ENCODE measurements at places on chromosomes 16 and 17.
A peak's percentile ranks its signal among the peaks of the same experiment; 100 is the strongest.

- peak; percentile 64 for DNase-seq
These were observed at the start of the genes GPS1 and RFNG for GRCh38 chr17:82051776-82052637. Gene GPS1, plus strand, starts transcription at chr17:82051898. Its CDS starts 34 bp downstream, at chr17:82051932. Gene RFNG, minus strand, starts transcription at chr17:82051811. Its CDS starts 45 bp downstream, at chr17:82051766.

DNA sequence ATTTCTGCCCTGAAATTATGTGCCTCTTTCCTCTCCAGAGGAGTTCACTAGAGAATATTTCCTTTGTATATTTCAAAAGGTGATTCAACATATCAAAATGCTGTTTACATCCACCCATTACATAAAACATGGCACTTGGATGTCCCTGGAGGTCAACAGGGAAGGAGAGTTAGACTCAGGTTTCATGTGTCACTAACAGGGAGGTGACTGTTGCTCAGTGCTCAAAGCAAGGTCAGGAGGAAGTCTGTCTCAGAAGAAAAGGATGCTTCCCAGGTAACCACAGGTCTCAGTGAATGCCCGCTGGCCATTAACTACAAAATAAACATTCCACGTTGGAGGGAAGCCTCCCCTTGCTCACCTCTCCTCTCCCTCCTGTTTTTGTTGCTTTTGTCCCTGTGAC, 198.6 kb downstream of the AXIN2 start:
- no peak for DNase-seq

DNA sequence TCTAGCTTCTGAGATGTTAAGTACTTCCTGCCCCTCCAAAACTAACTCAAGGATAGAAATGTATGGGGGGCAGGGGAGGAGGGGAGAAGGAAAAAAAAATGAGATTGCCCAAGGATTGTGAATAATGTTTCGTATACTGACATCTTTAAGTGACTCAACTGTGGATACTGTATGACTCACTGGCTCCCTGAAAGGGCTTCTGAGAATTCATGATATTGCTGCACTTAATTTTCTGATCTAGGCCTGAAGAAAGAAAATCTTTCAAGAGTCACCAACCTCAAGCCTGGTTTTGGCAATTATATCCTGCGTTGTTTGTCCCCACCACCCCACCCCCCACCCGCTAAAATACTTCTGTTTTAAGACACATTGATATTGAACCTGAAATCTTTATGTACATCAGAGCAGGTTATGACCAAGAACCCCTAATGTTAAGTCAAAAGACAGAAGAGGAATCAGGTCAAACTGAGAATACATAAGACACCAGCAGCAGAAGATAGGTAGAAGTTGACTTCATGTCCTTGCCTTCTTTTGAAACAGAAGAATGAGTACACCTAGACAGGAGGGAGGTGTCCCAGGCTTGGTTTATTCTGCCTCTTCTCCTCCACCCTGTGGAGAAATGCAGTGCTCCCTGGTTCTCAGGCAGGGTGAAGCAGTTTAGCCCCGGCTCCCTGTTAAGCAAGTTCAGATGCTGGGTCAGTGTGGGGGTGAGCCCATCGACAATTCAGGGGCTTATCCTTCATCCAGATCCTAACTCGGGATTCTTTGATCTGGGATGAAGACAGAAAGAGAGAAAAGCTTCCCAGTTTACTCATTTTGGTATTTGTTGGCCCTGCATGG, 3.3 kb upstream of the FBXL20 start:
- DNase-seq: no peak

GRCh38 chr16:2979669-2980226, 498 bp downstream of the PKMYT1 start:
- no peak for DNase-seq

DNA sequence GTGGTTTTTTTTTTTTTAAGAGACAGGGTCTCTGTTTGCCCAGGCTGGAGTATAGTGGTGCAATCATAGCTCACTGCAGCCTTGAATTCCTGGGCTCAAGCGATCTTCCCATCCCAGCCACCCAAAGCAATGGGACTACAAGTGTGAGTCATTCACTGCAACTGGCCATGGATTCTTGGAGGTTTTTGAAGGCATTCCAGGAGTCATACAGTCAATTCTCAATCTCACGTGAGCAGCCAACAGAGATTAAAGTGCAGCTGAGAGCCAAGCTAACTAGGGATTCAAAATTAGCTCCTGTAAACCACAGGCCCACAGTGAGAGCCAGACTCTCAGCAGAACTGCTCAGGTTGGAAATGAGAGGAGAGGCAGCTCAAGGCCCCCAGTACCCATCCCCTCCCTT, 30.2 kb downstream of the XPO6 start:
- DNase-seq: peak; percentile 62

DNA sequence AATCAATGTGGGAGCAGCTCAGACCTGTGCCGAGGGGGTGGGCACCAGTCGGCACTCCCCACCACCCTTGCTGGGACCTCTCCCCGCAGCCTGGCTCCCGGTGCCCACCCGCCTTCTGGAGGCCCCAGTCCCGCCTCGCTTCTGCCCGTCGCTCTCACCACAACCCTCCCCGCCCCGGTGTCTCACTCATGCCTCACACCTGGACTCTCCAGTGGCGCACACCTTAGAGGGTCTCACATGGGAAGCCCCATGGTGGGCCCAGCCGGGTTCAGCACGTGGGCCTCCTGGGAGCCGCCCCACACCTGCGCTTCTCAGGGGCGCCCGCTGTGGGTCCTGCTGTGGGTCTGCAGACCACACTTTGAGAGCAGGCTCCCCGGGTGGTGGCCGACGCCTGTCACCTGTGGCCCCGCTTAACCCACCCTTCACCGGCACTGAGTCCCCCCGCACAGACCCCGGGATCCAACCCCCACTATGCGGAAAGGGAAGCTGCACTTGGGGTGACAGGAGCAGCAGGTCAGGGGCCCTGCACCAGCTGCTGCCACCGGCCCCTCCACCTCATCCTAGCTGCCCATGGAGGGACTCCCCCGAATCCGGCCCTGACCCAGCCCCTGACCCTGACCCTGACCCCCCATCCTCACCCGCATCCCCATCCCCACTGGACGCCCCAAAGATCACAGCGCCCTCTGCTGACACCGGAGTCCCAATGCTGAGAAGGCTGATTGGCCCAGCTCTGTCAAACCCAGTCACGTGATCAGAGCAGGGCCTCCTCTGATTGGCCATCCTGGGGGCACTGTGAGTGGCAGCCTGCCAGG, 27.4 kb upstream of the SLC38A10 start:
- no peak for DNase-seq

- DNase-seq: no peak
These were observed 26.0 kb downstream of the CEP131 start for GRCh38 chr17:81196505-81197408.

DNA sequence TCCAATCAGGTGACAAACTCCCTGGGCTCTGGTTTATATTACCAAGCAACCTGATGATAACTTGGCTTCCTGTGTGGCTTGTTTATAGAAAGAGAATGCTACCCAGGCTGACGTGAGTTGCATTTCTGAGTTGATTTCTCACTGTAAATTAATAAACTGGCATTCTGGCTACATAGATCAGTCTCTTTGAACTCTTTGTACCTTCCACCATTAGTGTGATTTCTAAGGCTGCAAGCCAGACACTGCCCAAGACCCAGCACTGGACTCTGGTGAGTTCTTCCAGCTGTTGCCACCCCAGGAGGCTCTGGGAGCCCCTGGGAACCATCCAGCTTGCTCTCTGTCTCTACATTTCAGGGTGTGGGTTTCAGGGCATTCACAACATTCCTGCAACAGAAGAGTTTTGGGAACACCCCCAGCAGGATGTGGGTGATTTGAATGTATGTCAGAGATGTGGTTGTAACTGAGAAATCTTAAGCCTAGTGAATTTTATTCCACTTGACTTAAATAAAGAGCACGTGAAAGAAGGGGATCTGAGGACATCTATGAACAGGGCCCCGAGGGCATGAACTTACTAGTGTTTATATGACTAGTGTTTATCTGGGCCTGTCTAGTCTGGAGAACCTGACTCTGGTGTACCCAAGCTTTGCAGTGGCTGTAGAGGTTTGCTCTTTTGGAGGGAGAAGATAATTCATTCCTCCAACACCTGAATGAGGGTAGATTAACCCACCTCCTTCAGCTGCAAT, 30.3 kb upstream of the LRRC37A start:
- DNase-seq: no peak

DNA sequence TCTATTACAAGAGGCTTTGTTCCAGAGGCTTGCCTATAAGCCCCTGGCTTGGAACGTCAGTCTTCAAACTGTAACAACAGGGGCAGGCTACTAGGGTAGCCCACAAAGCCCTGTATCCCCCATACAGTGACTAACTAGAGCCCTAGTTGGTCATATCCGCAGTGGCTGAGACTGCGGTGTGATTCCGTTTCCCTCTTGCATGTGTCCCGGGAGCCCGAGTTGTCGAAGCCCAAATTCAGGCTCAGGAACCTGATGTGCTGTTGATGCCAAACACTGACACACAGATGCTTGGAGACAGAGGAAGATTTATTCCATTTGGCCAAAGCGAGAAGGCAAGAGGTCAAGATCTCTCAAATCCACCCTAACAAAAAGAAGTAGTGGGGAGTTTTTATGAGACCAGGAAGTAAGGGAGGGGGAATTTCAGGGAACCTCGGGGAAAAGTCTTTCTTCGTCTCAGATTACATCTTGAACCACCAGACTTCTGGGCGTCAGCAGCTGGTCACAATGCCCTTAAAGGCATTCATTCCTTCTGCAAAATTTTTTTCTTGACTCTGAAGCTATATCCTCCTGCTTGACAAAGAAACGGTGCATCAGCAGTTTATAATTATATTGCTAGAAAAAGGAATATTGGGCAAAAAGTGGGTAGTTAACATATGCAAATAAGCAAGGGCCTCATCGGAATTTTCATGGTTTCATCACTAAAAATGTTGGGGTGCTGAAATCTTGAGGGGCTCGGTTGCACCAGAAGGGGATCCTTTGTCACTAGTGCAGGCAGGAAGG, 879 bp downstream of the SLFN5 start:
- no peak for DNase-seq

DNA sequence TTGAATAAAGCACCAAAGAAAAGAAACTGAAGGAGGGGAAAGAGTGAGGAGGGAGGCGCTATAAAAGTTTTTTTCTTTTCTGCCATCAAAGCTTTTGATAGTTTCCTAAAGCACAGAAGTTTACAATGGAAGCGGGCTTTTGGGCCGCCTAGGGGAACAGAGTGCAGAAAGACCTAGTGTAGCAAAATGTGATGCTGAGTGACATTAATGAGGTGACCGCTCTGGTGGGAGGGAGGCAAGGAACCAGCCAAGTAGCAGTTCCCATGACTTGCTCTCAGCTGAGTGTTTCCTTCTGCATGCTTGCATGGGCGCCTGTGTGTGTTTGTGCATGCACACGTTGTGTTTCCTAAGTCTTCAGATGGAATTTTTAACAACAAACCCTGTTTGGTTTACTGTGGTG, 15.5 kb downstream of the MSI2 start:
- no peak for DNase-seq

DNA sequence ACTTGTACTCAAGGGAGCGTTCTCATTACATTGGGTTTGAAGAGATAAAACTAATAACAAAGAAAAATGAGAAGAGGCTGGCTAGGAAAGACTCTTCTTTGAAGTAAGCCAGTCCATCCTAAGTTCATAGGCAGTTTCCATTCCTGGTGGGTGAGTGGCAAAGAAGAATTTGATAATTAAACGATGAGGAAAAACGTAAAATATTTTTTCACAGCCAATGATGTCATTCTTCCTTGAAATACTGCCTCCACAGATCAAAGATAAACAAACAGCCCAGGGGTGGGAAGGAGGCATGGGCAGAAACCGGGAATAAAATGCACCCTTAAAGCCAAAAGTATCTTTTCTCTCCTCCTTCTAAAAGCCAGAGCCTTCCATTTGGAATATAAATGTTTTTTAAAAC, 346.6 kb downstream of the PMP22 start:
- DNase-seq: no peak

GRCh38 chr16:76343769-76344168, 66.6 kb downstream of the CNTNAP4 start:
- peak; percentile 65 for DNase-seq

GRCh38 chr17:45780921-45781320, 3.2 kb upstream of the CRHR1 start:
- no peak for DNase-seq

GRCh38 chr16:11088074-11088730, 143.8 kb downstream of the CLEC16A start:
- peak; percentile 17 for DNase-seq

DNA sequence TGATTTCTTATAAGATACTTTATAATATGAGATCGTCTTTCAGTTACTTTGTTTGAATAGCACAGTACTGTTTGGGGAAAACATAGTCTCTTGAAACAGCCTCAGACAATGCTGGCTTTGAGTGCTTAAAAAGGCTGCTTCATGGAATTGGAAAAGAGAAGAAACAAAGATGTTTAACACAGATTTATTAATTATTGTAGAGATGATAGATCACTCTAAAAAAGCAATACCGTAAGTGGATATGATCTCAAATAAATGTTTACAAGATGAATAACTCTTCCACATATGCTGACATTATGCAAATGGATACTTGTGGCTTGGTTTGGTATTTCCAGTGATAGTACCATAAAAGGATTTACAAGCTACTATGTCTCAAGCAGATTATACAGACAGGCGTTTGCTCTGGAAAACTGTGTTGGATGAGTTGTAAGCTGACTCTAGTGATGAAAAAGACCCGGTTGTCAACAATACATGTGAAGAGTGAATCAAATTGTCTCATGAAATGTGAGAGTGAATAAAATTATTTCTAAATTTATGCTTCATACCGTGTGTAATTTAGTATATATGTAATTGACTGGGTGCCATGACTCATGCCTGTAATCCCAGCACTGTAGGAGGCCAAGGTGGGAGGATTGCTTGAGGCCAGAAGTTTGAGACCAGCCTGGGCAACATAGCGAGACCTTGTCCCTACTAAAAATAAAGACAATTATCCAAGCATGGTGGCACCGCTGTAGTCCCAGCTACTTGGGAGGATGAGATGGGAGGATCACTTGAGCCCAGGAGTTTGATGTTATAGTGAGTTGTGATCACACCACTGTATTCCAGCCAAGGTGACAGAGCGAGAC, 105.4 kb downstream of the FTO start:
- DNase-seq: no peak

DNA sequence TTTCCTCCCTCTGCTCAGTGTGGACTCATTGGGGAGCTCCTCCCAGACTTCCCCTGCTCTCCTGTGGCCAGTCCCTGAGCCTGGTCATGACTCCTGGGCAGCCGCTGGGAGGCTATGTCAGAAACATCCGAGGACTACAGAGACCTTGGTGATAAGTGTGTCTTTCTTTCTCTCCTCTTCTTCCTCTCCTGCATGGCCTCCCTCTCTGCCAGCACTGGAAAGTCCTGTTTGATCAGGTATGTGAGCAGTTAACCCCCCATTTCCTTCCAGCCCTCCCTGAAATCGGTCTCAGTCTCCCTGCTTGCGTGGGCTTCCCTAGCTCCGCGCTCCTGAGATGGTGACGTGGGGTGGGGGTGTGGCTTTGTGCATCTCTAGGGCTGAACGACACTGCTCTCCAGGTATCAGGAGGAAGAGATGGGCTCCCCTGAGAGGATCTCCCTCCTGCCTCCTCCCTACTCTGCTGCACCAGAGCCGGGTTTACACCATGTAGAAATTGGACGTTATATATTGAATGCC, 2.1 kb downstream of the RHBDL3 start:
- DNase-seq: no peak
